ENCODE measurements at places on chromosomes 7 and 10.

- no peak for DNase-seq
- peaks cover 7% of the 10 kb centered on the region for H3K4me1 ChIP-seq
- peaks cover 5% of the 10 kb centered on the region for H3K36me3 ChIP-seq
- H3K27me3 ChIP-seq = no peaks in the 10 kb centered on the region
Measured at GRCh38 chr7:127957886-127958285, 73.4 kb downstream of the LRRC4 start.

- H3K4me3 ChIP-seq = no peak overlapping the region
- no peaks in the 10 kb centered on the region for H3K36me3 ChIP-seq
- H3K27me3 ChIP-seq = no peaks in the 10 kb centered on the region
- peaks cover 16% of the 10 kb centered on the region for H3K4me1 ChIP-seq
- H3K27ac ChIP-seq = no peak overlapping the region
Measured at GRCh38 chr10:84340187-84340586, 11.8 kb downstream of the CCSER2 start.

- no peak overlapping the region for H3K4me3 ChIP-seq
- no peaks in the 10 kb centered on the region for H3K4me1 ChIP-seq
- no peaks in the 10 kb centered on the region for H3K27me3 ChIP-seq
- no peak overlapping the region for H3K27ac ChIP-seq
- DNase-seq = no peak
Measured at GRCh38 chr7:133520248-133520647, 267.4 kb downstream of the EXOC4 start.

GRCh38 chr7:39310699-39311098, 255.5 kb upstream of the YAE1 start:
- H3K27ac ChIP-seq = no peak overlapping the region
- DNase-seq = no peak
- H3K4me1 ChIP-seq = no peaks in the 10 kb centered on the region
- H3K36me3 ChIP-seq = no peaks in the 10 kb centered on the region
- H3K27me3 ChIP-seq = no peaks in the 10 kb centered on the region

DNA sequence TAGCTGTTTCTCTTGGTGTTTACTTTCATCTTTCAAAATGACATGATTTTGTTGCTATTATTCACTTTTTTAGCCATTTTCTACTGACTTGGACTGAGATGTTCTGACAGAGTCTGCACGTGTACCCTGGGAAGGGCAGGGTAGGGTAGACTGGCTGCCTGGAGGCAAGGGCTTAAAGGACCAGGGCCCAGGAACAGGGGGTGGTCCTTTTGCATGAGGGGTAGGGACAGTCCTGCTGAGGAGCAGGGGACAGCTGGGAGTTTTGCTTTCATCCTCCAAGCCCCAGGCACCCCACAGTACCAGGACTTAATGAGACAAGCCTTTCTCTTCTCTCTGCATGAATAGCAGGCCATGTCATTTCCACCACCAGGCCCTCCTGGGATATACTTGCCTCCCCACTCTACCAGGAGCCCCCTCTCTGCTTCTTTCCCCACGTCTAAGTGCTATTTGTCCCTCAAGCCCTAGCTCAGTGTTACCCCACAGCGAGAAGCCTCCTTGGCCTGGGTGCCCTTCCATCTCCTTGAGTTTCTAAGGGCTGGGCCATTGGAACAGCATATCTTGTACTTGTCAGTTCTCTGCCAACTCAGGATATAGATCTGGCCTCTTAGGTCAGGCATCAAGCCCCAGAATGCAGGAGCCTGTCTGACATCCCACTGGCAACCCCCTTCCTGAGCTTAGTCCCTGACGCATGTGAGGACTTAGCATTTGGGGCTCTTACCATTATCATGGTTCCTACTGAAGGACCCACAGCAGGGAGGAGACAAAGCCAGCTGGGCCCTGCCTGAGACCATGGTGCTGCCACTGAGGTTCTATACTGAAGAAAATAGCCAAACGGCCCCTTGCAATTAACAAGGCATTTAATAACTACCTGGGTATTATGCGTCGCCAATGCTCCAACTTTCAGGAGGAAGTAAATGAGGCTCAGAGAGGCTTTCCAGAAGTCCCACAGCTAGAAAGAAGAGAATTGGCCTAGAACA, 78.4 kb upstream of the UNC5B start:
- no peak for DNase-seq
- H3K27me3 ChIP-seq = peaks cover 27% of the 10 kb centered on the region
- no peaks in the 10 kb centered on the region for H3K4me1 ChIP-seq
- H3K4me3 ChIP-seq = no peak overlapping the region
- no peaks in the 10 kb centered on the region for H3K36me3 ChIP-seq

DNA sequence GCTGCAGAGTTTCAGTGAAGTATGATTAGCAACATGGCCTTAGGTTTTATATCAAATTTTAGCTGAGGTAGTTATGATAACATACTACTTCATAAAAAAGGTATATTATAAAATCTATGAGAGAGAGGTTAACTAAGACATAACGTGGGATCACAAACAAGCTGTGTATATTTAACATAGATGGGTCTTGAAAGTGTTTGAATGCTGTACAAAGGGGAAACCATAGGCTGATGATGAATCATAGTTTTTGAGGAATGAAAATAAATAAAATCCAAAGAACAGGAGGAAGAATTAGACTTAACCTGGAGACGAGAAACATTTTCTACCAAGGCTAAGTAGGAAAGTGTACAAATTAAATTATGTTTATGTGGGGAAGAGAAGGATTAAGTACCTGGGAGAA, 119.0 kb downstream of the GNAI1 start:
- no peak overlapping the region for H3K4me3 ChIP-seq
- no peaks in the 10 kb centered on the region for H3K4me1 ChIP-seq
- no peak overlapping the region for H3K27ac ChIP-seq
- no peak for DNase-seq

DNA sequence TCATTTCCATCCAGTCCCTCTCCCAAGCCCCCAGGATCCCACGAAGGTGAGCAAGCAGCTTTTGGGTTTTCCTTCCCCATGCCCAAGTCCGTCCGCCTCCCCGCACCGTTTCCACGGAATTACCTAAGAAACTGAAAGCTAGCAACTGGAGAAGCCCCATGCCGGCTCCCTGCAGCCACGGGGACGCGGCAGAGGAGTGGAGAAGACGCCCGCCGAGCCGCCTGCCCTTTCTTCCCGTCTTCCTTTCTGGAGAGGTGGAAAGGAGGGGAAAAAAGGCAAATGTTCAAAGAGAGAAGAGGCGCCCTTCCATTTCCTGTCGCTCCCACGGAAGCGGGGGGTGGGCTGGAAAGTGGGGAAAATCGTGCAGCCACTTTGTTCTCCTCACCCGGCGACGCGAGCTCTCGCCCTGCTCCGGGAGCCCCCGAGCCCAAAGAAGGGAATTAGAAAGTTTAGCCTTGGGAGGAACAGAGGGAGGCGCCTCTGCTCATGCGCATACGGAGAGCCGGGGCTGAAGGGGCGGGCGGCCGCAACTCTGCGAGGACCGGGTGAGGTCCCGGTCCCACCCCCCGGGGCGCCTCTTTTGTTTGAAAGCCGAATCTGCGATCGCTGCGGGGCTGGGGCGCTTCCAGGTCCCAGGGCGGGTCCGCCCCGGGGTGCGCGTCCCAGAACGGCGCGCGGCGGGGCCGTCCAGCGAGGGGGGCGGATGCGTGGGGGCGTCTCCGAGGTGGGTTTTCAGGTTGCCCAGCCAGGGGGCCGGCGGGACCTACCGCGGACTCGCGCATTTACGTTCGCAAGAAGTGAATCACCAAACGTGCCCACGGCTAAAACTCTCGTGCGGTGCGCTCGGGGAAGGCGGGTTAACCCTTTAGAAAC, at the start of gene LAMB1:
Gene LAMB1 (minus strand): TSS at position 436 of the 873 bp plus-strand sequence. CDS start 276 bp downstream, at position 160.
- DNase-seq = peak; percentile 72
- peaks cover 23% of the 10 kb centered on the region for H3K36me3 ChIP-seq
- H3K4me3 ChIP-seq = peak within 1 kb of the TSS; percentile 90
- peak within 1 kb of the TSS; percentile 91 for H3K27ac ChIP-seq
- H3K27me3 ChIP-seq = no peaks in the 10 kb centered on the region

DNA sequence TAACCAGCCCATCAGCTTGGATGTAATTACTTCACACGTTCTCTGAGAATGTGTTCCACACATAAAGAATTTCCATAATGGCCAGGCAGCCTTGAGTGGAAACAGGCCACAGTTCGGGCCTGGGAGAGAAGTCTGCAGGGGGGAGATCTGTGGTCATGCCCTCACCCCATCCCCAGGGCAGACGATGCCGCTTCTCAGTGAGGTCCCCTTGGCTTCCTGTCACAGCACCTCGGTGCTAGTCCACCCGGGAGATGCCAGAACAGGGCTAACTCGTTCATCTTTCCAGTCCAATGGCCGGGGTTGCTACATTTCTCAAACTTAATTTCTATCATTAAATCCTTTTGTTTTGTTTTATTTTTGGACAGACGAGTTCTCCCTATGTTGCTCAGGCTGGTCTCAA, 624.1 kb downstream of the PTPRN2 start:
- H3K4me1 ChIP-seq = no peaks in the 10 kb centered on the region
- DNase-seq = no peak
- H3K4me3 ChIP-seq = no peak overlapping the region
- no peaks in the 10 kb centered on the region for H3K27me3 ChIP-seq

- H3K27me3 ChIP-seq = no peaks in the 10 kb centered on the region
- DNase-seq = no peak
- peak overlapping the region; percentile 96 for H3K27ac ChIP-seq
Measured at GRCh38 chr7:94182721-94183120, 178.6 kb upstream of the BET1 start.

- no peak overlapping the region for H3K4me3 ChIP-seq
- H3K27ac ChIP-seq = peak overlapping the region; percentile 100
- peaks cover 46% of the 10 kb centered on the region for H3K4me1 ChIP-seq
- no peaks in the 10 kb centered on the region for H3K36me3 ChIP-seq
- no peaks in the 10 kb centered on the region for H3K27me3 ChIP-seq
Measured at GRCh38 chr10:17061418-17061817, 68.2 kb downstream of the CUBN start.

Data from astrocyte (in vitro differentiated cells and primary cell).